NCI-H1048 (cell line): ENCODE measurements at places on chromosomes 13 and 19.

GRCh38 chr13:98398581-98398980 is 178.3 kb downstream of the STK24 start:
- DNase-seq: no peak

GRCh38 chr13:28615916-28616446 is 42.9 kb upstream of the POMP start:
- no peak for DNase-seq

DNA sequence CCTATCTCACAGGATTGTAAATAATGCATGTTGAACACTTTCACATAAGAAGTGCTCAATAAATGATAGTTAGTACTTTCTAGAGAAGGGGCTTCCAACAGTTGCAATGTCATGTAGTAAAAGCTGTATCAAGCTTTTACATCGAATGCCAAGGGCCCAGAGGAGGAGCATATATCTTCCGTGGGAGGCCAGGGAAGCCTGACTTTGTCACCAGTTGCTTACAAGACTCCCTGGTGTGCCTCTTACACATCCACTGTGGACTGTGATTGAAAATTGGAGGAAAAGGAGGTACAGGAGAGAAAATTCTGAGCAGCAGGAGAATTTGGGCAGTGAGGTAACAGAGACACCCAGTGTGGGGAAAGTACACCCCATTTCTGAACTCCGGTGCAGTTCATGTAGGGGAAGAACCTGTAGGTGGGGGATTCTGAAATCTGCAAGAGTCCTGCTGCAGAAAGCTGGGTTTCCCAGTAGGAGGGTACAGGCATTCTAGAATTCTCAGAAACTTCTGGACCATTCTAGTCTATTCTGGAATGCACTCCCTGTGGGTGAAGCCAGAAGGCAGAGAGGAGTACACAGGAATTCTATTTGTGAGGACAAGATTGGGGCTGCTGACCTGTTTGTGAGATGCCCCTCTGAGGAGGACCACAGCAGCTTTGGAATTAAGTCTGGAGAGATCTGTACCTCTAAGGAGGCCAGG is 54.0 kb downstream of the ALOX5AP start:
- no peak for DNase-seq

- DNase-seq: no peak
Observed at GRCh38 chr19:38838208-38838985, 6.8 kb upstream of the ECH1 start.

GRCh38 chr13:74132776-74133656 is 1.2 kb downstream of the KLF12 start:
- no peak for DNase-seq

DNA sequence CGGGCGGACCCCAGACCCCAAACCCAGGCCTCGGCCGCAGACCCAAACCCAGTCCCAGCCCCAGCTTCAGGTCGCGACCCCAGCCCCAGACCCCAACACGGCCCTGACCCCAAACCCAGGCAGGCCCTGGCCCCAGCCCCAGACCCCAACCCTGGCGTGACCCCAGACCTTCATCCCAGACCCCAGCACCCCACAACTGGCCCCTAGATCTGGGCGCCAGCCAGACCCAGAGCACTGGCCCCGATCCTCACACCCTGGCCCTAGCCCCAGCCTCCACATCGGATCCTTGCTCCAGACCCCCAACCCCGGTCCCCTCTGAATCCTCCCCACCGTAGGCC is 7.5 kb downstream of the MBD3 start:
- DNase-seq: no peak

- DNase-seq: no peak
Observed at GRCh38 chr13:97724450-97724849, 229.0 kb upstream of the IPO5 start.

- DNase-seq: no peak
Observed at GRCh38 chr19:9353011-9353410, 9.8 kb upstream of the ZNF177 start.

GRCh38 chr13:113729187-113730019 is 29.6 kb upstream of the TMEM255B start:
- DNase-seq: no peak

DNA sequence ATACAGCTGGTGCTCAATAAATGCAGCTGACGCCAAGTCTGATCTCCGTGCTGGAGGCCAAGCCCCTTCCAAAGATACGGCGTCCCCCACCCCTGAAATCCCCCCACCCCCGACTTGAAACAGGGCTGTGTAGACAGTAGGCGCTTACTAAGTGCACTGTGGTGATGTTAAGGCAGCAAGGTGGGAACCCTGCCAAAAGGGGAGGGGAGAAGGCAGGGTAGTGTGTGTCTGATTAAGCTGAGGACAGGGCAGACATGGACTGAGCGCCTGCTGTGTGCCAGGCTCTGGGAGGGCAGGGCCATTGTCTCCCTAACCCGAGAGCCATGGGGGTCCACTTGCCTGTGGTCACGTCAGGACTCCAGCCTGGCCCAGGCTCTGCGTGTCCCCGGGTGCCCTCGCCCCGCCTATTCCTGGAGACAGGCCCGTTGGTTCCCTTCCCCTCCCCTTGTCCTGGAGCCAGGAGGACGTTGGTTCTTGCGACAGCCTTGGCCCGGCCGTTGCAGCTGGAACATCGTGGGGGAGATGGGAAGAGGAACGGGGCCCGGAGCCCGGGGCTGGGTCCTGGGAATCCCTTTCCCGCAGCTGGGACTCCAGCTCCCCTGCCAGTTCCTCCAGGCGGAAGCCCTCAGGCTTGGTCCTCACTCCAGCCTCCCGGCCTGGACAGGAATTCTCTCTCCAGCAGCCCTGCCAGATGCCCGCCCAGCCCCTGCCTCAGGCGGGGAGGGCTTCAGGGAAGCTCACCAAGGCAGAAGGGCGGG is 1.7 kb upstream of the ELANE start:
- DNase-seq: no peak

DNA sequence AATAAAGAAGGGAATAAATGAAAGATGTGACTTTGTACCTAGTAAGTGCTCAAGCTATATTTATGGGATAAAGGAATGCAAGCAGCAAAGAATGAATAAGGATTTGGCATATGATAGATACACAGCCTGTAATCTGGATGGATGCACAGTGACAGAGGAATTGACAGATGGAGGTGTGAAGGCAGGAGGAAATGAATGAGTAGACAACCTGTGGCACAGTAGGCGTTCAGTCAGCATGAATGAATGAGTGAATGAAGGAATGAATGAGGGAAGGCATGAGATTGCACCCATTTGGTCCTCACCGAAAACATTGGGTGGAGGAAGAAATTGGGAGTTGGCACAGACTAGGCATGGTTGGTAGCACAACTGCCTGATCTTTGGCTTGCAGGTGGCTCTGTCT is 4.8 kb upstream of the PSMD8 start:
- DNase-seq: no peak

GRCh38 chr13:91894316-91894715 is 495.9 kb downstream of the GPC5 start:
- no peak for DNase-seq

DNA sequence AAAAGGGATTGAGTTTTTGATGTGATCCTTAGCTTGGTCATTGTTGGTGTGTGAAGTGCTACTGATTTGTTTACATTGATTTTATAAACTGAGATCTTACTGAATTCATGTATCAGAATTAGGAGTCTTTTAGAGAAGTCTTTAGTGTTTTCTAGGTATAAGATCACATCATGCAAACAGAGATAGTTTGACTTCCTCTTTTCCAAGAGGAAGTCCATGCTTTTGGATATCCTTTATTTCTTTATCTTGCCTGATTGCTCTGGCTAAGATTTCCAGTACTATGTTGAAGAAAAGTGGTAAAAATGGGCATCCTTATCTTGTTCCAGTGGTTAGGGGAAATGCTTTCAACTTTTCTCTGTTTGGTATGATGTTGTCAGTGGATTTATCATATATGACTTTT is 561.2 kb upstream of the SLITRK1 start:
- no peak for DNase-seq

DNA sequence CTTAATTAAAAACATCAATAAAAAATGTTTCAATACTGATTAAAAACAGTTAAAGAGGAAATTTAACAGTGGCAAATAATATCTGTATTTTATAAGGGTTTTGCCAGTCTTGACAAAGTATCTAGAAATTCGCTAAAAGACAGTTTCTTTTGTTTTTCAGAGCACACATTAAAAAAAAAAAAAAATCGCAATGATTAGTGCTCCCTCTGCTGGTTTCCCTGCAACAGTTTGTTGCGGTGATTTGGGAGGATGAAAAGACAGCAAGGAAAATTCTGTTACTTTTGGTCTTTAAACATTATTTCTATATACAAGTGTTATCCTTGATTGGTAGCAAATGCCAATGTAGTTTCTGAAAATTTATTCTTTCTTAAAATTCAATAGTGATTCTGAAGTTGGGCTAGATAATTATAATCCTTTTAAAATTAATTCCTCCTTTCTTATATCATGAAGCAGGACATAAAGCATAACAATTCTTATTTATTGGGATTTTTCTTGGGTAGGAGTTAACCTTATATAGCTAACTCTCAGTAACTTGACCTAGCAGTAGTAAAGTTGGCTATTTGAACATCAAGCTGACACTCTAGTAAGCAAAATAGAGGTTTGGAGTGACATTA is 23.1 kb upstream of the SPRY2 start:
- DNase-seq: no peak

DNA sequence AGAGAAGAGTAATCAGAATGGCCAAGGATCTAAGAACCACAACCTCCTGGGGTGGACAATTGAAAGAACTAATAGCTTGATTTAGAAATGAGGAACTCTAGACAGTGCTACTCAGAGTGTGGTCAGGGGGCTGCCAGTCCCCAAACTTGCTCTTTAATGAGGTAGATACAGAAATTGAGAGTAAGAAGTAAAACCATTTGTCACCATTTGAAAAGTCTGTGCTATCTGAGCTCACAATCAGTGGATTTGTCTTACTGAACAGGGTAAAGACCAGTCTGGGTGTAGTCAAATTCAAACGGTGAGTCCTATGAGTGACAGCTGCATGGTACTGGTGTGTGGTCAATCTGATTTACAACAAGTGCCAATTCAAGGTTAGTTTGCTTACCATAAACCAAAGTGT is 118.9 kb downstream of the KL start:
- DNase-seq: no peak

GRCh38 chr19:16764793-16765433 is 45.3 kb downstream of the NWD1 start:
- no peak for DNase-seq

DNA sequence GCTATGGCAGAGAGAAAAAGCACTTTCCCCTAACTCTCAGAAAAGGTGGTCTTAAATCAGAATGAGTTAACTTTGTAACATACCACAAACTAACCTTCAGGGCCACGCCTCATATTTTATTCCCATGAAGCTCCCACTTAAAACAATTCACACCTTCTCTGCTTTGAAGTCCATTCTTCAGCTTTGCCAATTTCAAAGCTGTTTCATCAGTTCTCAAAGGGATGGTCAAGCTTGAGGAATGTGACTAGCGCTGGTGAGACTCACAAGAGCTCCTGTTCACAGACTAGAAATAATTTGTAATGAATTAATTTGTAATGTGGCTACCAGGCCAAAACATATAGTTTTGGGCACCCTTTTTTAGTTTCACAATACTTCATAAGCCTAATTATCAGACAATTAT is 68.2 kb downstream of the STK24 start:
- no peak for DNase-seq

- no peak for DNase-seq
Observed at GRCh38 chr13:95381212-95381527, 79.9 kb upstream of the ABCC4 start.

DNA sequence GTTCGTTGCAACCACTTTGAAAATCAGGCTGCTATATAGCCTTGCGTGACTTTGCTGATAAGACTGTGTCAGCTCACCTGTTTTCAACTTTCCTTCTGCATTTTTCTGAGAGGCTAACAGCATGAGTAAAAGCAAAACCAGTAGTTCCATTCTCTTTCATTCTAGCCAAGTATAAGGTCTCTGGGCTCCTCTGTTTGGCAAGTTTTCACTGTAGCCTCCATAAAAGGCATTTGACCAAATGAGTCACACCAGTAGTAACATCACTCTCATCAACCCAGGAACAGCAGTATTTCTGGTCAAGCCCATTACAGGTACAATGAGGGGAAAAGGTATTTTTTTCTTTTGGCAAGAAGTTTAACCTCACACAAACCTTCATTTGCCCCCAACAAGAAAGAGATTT is 1149.8 kb upstream of the MIR17HG start:
- no peak for DNase-seq

DNA sequence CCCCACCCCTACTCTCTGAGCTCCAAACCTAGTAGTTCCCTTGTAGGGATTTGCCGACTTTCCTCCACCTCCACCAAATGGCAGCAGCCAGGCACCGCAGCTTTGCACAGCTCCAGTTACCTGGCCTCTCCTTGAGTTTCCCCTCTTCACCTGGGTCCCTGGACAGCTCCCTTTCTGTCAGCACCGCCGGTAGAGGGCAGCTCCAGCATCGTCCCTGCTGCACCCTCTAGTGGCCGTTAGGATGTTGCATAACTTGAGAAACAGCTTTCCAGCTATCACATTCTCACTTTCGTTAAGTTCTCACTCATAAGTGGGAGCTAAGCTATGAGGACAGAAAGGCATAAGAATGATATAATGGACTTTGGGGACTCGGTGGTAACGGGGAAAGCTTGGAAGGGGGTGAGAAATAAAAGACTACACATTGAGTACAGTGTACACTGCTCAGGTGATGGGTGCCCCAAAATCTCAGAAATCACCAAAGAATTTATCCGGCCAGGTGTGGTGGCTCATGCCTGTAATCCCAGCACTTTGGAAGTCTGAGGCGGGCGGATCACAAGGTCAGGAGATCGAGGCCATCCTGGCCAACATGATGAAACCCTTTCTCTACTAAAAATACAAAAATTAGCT is 60.4 kb upstream of the OLFM4 start:
- DNase-seq: peak; percentile 26

- no peak for DNase-seq
Observed at GRCh38 chr19:8254286-8255001, 45.3 kb downstream of the CERS4 start.

- no peak for DNase-seq
Observed at GRCh38 chr19:11598103-11598483, 810 bp downstream of the ZNF627 start.

- no peak for DNase-seq
Observed at GRCh38 chr13:45104261-45104660, 16.0 kb upstream of the GTF2F2 start.

DNA sequence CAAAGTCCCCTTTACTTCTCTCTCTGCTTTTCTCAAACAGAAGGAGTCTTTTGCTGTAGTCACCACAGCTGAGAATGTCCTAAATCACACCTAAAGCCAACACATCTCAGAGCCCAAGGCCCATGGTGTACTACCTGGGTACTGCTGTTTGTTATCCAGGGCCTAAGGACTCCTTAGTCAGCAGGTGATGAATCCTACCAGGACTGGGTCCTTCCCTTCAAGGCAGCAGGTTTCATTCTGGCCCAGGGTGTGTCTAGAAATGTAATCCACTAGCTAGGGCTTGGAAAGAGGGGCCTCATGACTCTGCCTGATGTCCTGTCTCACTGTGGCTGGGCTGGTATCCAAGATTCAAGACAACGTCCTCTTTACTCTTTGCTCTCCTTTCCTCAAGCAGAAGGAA is 36.2 kb upstream of the ENOX1 start:
- no peak for DNase-seq

- no peak for DNase-seq
Observed at GRCh38 chr13:28575200-28575599, 80.3 kb upstream of the FLT1 start.

GRCh38 chr13:90438576-90438975 is 908.9 kb upstream of the MIR17HG start:
- DNase-seq: no peak
